Upper lobe of left lung (tissue), 6 donors: ENCODE measurements at places on chromosomes 2 and 18. TPM values are rescaled to one million over a fixed set of nuclear protein-coding genes. Genes with fewer than 3 reads are reported as not detected.

GRCh38 chr18:75226286-75226955 lies 15.8 kb downstream of the TSHZ1 start:
- no peaks in the 10 kb centered on the region for H3K27me3 ChIP-seq
- no peak for DNase-seq
- H3K27ac ChIP-seq = peak overlapping the region; percentile 61

LHCGR gene
- not detected for total RNA-seq

- DNase-seq = peak; percentile 21
- no peak overlapping the region for H3K27ac ChIP-seq
- no peaks in the 10 kb centered on the region for H3K27me3 ChIP-seq
- H3K36me3 ChIP-seq = no peaks in the 10 kb centered on the region
- H3K4me3 ChIP-seq = no peak overlapping the region
- no peaks in the 10 kb centered on the region for H3K4me1 ChIP-seq
Measured at GRCh38 chr2:211457325-211457724, 900.9 kb downstream of the CPS1 start.

- H3K4me3 ChIP-seq = no peak overlapping the region
- no peaks in the 10 kb centered on the region for H3K36me3 ChIP-seq
- no peak for DNase-seq
Measured at GRCh38 chr18:26943906-26944305, 78.4 kb upstream of the AQP4 start.

GRCh38 chr2:110869472-110870446 lies 137.4 kb downstream of the ACOXL start:
- DNase-seq = no peak
- no peaks in the 10 kb centered on the region for H3K36me3 ChIP-seq
- no peaks in the 10 kb centered on the region for H3K27me3 ChIP-seq
- peaks cover 2% of the 10 kb centered on the region for H3K4me1 ChIP-seq

DNA sequence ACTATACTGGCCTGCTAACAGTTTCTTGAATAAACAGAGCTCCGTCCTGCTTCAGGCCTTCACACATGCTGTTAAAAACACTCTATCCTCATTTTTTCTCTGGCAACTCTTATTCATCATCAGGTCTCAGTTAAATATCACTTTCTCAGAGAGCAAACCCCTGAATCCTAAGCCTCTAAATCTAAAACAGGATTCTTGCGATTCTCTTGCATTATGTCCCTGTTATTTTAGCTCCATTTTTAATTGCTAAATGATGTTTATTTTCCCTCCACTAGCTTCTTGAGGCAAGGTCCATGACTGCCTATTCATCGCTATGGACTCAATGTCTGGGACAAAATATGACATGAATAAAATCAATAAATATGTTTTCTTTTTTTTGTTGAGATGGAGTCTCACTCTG lies 190.7 kb upstream of the SMAD7 start:
- H3K27me3 ChIP-seq = no peaks in the 10 kb centered on the region
- DNase-seq = no peak
- no peaks in the 10 kb centered on the region for H3K36me3 ChIP-seq
- H3K27ac ChIP-seq = no peak overlapping the region
- no peak overlapping the region for H3K4me3 ChIP-seq

GRCh38 chr18:48514786-48515185 lies 24.0 kb upstream of the CTIF start:
- no peak overlapping the region for H3K27ac ChIP-seq
- H3K36me3 ChIP-seq = no peaks in the 10 kb centered on the region

IL37 gene
- not detected for total RNA-seq

- no peak overlapping the region for H3K4me3 ChIP-seq
- peaks cover 62% of the 10 kb centered on the region for H3K4me1 ChIP-seq
- H3K27ac ChIP-seq = peak overlapping the region; percentile 21
- no peaks in the 10 kb centered on the region for H3K36me3 ChIP-seq
- no peaks in the 10 kb centered on the region for H3K27me3 ChIP-seq
Measured at GRCh38 chr2:69767034-69767433, 25.1 kb downstream of the ANXA4 start.

GRCh38 chr2:134336352-134336751 lies 82.5 kb downstream of the MGAT5 start:
- H3K4me1 ChIP-seq = no peaks in the 10 kb centered on the region
- H3K27ac ChIP-seq = no peak overlapping the region
- no peaks in the 10 kb centered on the region for H3K27me3 ChIP-seq
- no peak for DNase-seq
- H3K36me3 ChIP-seq = no peaks in the 10 kb centered on the region
- H3K4me3 ChIP-seq = no peak overlapping the region

REG3A gene
- not detected for total RNA-seq

DNA sequence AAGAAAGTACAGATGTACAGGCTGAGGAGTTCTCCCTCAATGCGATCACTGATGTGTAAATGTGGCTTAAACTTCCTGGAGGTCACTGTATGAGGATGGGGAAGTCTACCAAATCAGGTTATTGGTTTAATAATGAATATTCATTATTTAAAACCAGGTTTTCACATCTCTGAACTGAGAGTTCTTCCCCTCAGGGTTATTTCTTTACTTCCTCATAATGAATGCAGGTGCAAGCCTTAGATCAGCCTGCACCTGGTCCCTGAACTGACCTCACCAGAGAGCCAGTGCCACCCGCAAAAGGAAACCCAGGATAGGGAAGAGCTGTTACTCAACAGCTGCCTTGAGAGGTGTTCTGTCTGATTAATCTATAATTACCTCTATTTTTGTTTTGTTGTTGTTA lies 369.0 kb downstream of the EPHA4 start:
- no peak overlapping the region for H3K4me3 ChIP-seq
- no peak overlapping the region for H3K27ac ChIP-seq
- no peak for DNase-seq

CFC1B gene
- not detected for total RNA-seq

FBXO36 gene
- total RNA-seq = 4.1 TPM

- H3K36me3 ChIP-seq = peaks cover 22% of the 10 kb centered on the region
- no peak overlapping the region for H3K27ac ChIP-seq
- no peaks in the 10 kb centered on the region for H3K27me3 ChIP-seq
- DNase-seq = no peak
- no peak overlapping the region for H3K4me3 ChIP-seq
Measured at GRCh38 chr2:36530178-36530982, 67.6 kb downstream of the FEZ2 start.
